ENCODE measurements at places on chromosomes 5 and 9.

GRCh38 chr5:33556330-33557328, 115.9 kb downstream of the TARS1 start:
- DNase-seq: no peak

GRCh38 chr9:6564360-6564759, 81.2 kb downstream of the GLDC start:
- no peak for DNase-seq

DNA sequence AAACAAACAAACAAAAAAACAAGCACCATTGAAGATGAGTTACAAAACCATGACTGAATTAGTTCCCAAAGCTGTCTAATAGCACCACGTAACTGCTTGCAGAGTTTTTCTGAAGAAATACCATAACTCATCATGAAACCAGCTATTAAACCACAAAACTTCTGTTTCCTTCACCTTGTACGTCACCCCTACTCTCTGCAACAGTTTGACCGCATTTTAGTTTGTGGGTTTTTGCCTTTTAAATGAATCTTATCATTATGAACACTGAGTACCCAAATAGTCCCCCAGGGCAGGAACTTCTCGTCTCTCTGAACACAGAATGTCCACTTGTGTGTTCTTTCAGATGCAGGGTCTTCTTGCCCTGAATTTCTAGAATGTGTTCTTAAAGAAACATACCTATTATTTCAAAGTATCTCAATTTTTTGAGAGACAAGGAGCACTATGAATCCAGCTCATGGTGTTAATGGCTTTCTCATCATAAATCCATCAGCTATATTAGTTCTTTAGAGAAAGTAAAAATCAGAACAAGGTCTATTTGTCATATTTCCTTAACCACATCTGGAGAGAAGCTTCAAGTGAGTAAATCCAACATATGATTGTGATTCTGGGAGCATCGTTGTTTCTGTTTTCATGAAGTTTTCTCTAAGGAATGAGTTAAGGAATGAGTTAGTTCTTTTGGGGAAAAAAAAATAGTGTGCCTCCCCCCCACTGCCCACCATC, 210.6 kb downstream of the AUH start:
- DNase-seq: no peak

- no peak for DNase-seq
Measured at GRCh38 chr9:95820074-95820473, 55.4 kb upstream of the ERCC6L2 start.

GRCh38 chr9:398085-398484, 183.4 kb downstream of the DOCK8 start:
- DNase-seq: no peak

All from hematopoietic multipotent progenitor cell treated with erythropoietin and hydrocortisone succinate and interleukin-3 and kit ligand, for 17 days (in vitro differentiated cells).